ENCODE measurements at places on chromosomes 16 and 17. TPM values are rescaled to one million over a fixed set of nuclear protein-coding genes. Genes with fewer than 3 reads are reported as not detected.

GCGR gene
- not detected for total RNA-seq

CHRNE gene
- not detected for total RNA-seq

AOC3 gene
- total RNA-seq = 0.14 TPM

SOX15 gene
- 176 TPM for total RNA-seq

COX10 gene
- 16.0 TPM for total RNA-seq

CES3 gene
- 1.1 TPM for total RNA-seq

MYH1 gene
- not detected for total RNA-seq

All from foreskin keratinocyte (primary cell).